ENCODE measurements at places on chromosomes 7 and 10.

- no peak for DNase-seq
Measured at GRCh38 chr7:1269336-1269890, 36.7 kb downstream of the UNCX start.

GRCh38 chr7:17368856-17369524 lies 70.5 kb downstream of the AHR start:
- DNase-seq: no peak

GRCh38 chr7:70634071-70634470 lies 497.9 kb upstream of the GALNT17 start:
- DNase-seq: no peak

DNA sequence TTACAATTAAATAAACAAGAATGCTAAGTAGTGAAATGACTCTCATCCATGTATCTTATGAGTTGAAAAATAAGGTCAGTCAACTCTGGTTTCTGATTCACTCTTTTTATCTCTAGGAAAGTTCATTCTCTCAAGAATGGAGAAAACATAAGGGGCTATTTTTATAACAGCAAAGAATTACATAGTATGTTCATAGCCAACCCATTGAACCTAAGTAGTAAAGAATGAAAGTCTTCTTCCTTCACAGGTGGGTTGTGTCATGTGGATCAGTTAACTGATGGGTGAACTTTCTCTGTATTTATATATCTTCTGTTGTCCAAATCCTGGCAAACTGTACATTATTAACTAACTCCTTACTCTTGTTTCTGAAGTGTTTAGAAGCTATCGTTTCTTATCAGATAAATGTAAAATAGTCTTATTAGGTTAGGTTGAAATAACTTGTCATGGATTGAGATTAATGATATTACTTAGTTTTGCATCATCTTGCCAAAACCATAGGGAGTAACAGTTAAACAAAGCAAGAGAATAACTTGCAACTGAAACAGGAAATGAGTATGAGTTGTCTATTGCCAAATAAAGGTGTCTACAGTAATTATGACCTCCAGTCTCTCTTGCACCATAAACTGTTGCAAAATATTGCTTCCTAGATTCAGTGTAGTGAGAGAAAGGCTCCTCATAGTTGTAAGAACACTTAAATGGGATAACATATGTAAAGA lies 86.8 kb downstream of the ANKRD7 start:
- no peak for DNase-seq

DNA sequence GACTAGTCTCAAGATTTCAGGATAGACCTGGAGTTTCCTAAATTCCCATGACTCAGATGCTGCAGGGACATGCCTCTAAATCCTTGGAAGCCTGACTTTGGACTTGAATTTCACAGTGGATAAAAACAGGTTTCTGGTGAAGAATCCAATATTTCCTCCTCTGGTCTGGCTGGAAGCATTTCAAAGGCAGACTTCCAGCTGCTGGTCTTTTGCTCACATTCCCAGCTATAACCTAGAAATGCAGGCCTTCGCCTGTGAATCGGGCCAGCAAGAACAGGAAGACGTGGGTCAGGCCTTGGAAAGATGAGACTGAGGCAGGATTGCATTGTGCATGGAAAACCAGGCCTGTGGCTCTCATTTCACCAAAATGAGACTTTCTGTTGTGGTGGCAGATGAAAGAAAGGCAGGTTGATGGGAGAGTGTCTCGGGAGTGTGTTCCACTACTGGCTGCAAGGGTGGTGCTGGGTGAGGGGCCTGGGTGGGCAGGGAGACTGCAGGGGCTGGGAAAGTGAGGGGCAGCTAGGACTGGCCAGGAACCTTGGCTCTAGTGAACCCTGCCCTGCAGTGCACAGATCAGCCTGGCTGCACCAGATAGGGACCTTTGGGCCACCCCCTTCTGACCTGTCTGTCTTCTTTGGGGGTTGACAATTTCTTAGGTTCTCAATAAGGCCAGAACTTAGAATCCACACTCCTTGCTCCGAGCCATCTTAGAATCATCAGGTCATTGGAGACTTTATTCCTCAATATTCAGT lies 488.8 kb upstream of the MKI67 start:
- no peak for DNase-seq

DNA sequence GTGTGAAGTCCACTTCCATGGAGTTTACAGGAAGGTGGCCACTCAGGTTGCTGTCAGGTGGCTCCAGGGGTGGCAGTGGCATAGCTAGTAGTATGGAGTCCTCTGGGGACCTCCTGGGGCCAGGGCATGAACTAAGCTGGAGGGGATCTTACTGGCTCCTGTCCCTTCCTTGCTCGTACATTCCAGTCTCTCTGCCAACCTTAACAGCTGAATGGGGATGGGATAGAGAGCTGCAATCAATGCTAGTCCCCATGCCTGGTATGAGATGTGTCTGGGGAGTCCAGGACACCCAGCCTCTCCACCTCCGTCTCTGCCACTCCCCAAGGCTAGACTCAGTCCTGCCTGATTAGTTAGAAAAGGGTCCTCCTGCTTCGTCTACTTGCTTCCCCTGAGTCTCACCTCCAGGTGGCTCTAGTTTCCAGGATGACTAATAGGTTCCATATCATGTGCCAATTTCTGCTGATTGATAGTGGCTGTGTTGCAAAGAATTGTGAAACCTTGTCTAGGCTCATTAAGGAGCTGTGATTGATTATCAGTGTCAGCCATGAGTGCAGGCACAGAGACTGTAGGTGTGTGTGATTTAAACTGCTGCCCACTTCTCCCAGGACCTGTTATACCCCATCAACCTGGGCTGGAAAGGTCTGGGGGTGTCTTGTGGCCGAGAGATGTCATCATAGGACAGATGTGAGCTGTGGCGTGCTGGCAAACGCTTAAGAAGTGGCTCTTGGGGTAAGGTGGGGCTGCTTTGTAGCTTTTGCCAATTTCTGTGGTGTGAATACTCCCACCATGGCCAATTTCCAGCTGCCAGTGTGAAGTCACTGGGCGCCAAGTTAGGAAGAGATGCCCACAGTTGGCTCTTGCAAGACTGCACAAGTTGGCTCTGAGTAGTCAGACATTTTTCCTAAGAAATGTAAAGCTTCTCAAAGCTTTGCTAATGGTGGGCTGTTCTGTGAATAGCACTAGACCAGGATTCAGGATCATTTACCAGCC lies 59.8 kb downstream of the COL13A1 start:
- DNase-seq: no peak

- DNase-seq: no peak
Measured at GRCh38 chr7:90677486-90678404, 81.6 kb downstream of the CDK14 start.

All from endothelial cell (in vitro differentiated cells).